CD4-positive, alpha-beta T cell treated with Interleukin-21 for 1 hour (primary cell): ENCODE measurements at places on chromosomes 1 and 21.

GRCh38 chr1:18943914-18944572 is 12.4 kb downstream of the IFFO2 start:
- no peak for DNase-seq

DNA sequence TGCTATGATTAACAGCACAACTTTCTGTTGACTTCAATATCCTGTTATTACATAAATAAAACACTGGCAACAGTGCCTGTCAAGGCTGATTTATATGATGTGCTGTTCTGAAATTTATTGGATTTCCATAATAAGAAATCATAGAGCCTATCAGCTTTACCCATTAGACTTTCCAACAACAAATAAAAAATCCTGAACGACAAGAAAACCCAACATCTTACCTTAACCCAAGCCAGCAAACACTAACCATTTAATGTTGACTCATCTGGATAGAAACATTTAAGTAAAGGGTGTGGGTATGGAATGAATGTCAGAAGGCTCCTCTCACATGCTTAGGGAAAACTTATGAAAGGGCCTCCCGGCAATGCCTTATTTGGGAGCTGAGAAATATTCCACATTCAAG is 165.1 kb downstream of the SLC45A1 start:
- DNase-seq = no peak

DNA sequence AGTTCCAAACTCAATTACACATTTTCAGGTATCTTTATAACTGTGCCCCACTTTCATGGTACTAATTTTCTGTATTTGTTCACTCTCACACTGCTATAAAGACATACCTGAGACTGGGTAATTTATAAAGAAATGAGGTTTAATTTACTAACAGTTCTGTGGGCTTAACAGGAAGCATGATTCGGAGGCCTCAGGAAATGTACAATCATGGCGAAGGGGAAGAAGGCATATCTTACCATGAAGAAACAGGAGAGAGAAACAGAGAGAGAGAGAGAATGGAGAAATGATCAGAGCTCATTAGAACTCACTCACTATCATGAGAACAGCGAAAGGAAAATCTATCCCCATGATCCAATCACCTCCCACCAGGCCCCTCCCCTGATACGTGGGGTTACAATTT is 874.1 kb upstream of the B3GALT2 start:
- no peak for DNase-seq

- DNase-seq = peak; percentile 70
Measured at GRCh38 chr1:78619803-78620579, at the start of gene IFI44L. IFI44L (plus strand) TSS chr1:78620448; CDS start chr1:78627916, 7,468 bp downstream.

GRCh38 chr1:207799989-207800648 is 48.3 kb downstream of the CD46 start:
- no peak for DNase-seq

GRCh38 chr1:200042552-200043335 is 15.2 kb downstream of the NR5A2 start:
- DNase-seq = no peak

DNA sequence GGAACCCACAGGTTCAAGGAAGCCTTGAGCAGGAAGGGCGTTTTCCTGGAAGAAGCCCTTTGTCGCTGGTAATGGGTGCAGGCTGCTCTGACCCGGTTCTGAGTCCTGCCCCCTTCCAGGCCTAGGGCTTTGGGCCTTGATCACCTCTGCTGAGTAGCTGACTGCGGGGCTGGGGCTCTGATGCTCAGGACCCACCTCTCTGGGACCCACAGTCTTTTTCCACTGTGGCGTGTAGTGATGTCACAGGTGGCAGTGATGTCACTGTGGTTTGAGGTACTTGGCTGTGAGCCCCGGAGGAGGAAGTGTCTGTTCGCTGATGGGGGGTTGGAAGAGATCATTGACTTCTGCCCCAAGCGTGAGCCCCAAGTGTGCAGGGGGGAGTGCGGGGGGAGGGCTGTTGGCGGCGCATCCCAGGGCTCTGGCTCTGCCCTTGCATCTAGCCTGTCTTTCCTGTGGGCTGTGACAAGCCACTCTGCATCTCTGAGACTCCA is 6.9 kb downstream of the TNFRSF1B start:
- DNase-seq = peak; percentile 96

DNA sequence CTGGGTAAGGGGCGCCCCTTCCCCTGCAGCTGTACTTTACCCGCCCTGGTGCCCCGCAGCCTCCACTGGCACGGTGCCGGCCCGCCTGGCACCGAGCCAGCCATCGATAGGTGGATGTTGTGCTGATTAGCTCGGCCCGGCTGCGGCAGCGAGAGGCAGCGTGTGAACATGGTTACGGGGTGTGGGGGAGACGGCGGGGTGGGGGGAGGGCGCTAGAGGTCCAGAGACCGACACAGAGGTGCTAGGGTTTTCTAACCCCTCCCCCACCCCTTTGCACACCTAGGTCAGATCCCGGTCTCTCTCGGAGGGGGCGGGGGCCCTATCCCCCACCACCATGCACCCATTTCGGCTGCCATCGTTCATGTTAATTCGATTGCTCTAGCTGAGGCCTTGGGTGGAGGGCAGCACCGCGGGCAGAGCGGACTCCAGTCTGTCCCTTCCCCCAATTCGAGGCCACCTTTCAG is 6.7 kb downstream of the EFNA4 start:
- no peak for DNase-seq

- peak; percentile 11 for DNase-seq
Measured at GRCh38 chr1:59926381-59927123, at the start of gene CYP2J2. CYP2J2 (minus strand) TSS chr1:59926773; CDS start chr1:59926746, 27 bp downstream.

DNA sequence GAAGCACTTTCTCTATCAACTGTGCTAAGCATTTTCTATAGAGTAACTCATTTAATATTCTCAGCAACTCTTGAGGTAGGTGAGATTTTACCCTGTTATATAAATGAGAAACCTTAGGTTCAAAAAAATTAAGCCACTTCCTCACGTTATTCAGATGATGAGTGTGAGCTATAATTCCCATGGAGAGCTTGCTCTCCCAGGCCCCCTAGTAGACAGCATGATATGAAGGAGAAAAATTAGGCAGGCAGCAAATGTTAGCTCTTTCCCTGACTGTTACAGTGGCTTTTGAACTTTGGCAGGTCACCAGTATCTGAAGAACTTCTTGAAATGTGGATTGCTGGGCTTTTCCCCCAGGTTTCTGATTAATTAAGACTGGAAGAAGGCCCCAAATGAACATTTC is 753.1 kb downstream of the NCAM2 start:
- no peak for DNase-seq

DNA sequence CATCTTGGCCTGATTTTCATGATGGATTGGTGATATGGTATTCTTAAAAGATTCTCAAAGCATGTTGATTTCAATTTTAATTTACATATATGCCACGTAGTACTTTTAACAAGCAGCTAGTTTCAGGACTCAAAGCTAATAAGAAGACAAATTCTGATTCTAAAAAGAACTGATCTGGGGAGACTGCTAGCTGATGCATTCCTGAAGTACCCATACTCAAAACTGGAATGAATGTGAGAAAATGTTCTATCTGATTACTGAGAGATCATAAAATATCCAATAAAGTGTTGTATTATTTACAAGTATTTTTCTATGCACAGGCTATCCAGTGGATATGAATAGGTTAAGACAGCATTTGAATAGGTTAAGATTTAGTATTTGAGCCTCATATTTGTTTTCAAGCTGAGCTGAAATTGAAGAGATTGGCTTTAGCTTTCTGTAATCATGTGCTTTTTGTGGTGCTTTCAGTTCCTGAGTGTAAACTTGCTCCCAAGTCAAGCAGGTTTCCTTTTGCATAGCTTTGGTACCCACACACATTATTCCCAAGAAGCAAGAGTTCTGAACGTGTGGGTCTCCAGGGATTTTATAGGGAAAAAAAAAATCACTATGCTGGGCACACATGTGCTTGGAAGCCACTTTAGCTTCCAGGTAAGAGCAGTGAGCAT is 114.1 kb downstream of the VPS13D start:
- DNase-seq = no peak

DNA sequence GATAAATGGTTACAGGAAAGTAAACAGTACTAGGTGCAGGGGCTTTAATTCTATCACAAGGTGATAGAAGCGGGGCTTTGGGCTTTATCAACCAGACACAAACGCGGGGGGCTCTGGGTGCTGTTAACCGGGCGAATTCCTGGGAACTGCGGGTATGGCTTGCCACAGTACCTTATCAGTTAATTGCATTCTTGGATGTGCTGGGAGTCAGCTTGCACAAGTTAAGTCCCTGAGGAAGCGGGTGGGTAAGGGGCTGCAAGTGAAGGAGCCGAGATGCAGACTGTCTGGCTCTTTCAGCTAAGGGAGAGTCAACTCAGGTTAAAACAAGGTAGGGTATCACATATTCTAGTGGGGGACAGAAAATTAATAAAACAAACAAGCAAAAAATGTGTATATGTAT is 661 bp downstream of the GBP4 start:
- no peak for DNase-seq

- DNase-seq = peak; percentile 42
Measured at GRCh38 chr1:62175568-62176179, 19.0 kb upstream of the L1TD1 start.

GRCh38 chr1:98735756-98736155 is 74.2 kb downstream of the SNX7 start:
- no peak for DNase-seq

DNA sequence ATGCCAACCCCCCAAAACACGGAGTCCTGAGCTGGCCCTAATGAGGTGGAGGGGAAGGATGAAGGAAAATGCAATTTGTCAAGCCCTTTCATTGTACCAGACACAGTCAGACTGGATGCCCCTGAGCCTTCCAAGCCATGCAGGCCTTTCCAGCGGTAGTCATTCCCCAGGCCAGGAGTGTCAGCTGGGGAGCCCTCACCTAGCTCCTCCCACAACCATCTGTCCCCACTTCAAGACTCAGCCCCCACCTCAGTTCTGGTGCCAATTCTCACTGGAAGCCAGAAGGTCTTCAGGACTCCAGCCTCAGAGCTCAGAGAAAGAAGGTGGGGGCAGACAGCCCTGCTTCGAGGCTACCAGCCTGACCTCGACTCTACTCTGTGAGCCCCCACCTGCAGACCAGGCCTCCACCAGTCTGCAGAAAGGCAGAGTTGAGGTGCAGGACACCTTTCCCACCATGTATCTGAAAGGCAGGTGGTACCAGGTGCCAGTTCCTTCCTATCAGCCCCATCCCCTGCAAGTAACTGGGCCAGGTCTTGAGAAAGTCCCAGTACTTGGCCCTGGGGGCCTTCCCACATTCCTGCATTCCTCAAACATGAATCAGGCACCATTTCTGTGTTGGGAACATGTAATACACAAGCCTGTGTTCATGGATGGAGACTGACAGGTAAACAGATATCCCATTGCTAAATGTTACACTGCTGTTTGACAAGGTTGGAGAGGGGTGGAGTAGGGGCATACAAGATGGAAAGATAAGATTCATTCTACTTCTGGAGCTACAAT is 180.6 kb upstream of the EDN2 start:
- DNase-seq = no peak

DNA sequence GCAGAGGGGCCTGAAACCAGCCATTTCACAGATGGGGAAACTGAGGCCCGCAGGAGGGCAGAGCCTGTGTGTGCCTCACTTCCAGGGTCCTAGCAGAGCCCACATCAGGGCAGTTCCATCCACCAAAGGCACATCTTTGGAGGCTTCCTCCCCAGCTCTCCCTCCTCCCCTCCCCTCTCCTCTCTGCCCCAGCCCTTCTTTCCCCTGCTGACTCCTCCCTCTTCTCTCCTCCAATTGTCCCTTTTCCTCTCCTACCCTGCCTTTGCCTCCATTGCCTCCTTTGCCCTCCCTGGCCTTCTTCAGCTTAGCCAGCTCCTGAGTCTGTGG is 56.6 kb downstream of the TMEM53 start:
- no peak for DNase-seq

DNA sequence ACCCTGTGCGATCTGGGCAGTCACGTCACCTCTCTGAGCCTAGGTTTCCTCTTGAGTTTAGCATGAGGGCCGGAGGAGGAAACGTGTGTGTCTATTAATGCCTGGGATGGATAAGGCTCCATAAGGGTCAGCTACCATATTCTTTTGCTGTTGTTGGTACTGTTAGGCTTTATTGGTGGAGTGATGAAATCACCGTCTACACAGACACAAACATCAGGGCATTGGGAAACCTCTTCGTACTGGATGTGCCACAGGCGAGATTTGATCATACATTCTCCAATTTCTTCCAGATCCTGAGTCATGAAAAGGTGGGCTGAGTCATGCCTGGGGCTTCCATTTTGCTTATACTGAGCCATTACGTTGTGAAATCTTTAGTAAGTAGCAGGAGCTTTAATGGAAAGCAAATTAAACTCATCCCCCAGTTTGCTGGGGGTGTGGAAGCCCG is 24.9 kb upstream of the GRHL3 start:
- DNase-seq = no peak

GRCh38 chr1:7421471-7422075 is 349.5 kb upstream of the VAMP3 start:
- DNase-seq = no peak
